Cerebellar nuclear complex (tissue), 1 donor: ENCODE measurements at places on chromosomes 16 and 17.

DNA sequence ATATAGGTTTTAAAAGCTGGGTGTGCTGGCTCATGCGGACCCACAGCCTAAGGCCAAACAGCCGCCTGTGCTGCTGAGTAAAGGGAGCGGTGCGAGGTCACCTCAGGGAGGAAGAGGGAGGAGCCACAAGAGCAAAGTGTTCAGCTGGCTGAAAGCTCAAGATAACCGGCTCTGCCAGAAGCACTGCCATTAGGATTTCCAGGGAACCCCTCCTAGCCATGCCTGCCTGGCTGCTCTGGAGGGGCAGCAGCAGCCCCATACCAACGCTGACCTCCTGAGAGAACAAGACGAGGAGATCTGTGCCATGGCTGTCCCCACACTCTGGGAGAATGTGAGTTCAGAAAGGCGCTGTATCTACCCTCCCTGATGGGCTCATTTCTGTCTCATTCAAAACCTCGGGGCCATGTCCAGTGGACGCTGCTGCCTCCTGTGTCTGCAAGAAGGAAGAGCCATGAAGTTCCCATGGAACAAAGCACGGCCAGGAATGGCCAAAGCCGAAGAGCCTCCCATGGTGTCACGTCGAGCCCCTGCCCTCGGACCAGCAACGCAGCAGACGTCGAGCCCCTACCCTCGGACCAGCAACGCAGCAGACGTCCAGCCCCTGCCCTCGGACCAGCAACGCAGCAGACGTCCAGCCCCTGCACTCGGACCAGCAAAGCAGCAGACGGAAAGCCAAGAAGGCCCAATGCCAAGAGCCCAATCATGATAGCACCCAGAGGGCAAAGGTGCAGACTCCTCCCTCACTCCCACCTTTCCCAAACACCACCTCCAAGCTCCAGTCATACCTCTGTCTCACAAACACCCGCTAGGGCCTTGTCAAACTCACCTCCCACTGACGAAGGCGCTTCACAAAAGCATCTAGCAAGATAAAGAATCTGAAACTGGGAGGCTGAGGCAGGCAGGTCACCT is 107.0 kb downstream of the ANKRD11 start:
- no peak for DNase-seq

DNA sequence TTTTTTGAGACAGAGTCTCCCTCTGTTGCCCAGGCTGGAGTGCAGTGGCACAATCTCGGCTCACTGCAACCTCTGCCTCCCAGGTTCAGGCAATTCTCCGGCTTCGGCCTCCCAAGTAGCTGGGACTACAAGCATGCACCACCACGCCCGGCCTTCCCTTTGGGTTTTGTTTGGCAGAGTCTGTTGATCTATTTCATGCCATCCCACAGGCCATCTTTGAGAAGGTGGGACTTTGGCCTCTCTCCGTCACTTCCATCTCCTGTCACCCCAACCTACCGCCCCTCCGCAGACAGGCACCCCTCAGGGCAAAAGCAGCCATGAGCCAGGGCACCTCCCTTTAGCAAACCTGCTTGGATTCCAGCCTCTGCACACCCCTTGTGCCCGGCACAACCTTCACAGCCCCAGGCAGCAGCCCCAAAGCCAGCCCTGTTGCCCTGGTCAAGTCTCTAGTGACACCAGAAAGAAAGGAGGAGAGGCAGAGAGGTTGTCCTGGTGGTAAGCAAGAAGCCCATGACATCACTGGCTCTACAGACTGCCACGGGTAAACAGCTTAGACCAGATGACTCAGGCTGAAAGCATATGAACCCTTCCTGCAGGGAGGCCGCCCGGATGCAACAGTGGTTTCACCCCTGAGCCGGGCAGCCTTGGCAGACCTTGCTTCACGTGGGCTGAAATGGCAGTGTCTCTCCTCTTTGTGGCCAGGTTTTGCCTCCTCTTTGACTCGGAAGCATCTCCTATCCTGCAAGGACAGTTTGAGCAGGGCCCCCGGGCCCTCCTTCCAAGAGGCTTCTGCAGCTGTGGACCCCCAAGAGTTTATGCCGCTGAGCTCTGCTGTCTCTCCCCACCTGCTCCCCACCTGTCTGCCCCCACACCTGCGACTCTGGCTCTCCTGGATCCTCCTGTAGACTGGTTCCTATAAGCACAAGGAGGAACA is 8.1 kb upstream of the TIMP2 start:
- DNase-seq = no peak

DNA sequence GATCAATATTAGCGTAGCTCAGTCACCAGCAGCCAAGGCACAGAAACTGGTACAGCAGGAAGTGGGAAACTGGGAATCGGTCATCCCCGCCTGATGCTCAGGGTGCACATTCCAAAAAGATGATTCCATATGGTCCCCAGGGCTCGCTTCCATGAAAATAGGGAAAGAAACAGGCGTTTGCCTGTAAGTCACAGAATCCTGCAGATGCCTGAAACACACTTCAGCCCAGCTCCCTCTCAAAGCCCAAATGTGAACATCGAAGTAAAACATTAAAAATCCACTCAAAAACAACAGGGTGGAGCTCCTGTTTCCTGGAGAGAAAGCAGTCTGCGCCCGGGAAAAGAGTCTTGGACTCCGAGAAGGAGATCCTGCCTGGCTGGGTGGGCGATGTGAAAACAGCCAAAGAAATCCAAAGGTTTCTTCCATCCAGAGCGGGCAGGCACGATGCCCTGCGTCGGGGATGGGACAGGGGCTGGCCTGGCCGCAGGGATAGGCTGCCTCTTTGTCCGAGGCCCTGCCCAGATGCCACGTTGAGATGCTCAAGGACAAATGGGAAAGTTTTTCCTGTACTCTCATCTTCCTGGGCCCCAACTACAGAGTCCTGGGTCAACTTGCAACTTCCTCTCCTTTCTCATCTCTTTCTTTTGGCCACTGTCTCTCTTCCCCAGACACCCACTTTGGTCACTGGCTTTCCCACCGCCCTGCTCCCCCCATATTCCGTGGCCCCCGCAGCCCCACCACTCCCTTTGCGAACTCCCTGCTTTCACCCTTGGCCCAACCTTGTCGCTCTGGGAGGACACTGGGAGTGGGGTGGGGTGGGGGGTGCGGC is 743 bp downstream of the WIPI1 start:
- no peak for DNase-seq

DNA sequence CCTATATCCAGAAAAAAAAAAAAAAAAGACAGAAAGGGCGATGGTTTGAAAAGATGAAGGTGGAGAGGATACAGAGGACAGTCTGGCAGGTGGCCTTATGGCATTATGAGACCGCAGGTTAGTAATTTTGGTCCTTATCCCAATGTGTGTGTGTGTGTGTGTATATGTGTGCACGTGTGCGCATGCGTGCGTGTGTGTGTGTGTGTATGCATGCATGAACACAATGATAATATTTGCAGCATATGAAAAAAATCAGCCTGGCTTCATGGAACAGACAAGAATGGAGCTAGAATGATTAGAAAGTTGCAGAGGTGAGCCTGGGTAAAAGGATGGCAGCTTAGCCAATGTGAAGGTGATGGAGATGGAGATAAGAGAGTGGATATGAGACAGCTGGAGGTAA is 83.4 kb downstream of the LYRM1 start:
- no peak for DNase-seq

GRCh38 chr17:279776-280175 is 72.8 kb downstream of the RPH3AL start:
- no peak for DNase-seq

DNA sequence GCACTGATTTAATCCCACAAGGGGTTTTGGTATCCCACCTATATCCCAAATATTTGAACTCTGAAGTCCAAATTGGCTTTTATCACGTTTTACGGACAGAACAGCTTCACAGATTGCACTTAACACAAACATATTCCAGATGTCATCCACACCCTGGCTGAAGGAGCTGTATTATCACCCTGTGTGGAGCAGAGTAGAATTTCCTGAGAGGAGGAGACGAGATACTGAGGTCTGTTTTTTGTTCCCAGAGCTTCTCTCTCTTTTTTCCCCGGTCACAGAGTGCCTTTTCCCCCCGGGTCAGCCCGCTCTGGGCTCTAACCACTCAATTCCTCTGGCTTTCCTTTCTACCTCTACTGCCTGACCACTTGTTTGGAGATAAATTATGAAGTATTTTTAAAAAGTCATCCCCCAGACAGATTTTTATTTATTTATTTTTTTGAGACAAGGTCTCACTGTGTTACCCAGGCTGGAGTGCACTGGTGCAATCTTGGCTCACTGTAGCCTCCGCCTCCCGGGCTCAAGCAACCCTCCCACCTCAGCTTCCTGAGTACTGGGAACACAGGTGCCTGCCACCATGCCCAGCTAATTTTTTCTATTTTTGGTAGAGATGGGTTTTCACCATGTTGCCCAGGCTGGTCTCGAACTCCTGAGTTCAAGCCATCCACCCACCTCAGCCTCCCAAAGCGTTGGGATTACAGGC is 30.7 kb downstream of the DNAH2 start:
- no peak for DNase-seq

DNA sequence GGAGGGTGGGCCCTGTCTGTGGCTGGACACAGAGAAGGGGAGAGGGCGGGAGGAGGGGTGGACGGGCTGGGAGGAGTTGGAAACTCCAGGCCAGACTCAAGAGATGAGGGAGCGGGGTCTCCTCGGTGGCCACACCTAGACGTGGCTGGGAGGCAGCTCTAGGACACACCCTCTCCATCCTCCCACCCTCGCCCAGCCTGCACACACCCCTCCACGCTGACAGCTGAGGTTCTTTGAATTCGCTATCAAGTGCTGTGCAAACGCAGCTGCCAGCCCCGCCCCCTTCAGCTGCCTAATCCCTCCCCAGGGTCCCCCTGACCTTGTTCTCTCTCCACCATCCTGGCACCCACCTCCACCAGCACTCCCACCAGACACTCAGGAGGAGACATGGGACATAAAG is 48.7 kb downstream of the DNAH17 start:
- no peak for DNase-seq

DNA sequence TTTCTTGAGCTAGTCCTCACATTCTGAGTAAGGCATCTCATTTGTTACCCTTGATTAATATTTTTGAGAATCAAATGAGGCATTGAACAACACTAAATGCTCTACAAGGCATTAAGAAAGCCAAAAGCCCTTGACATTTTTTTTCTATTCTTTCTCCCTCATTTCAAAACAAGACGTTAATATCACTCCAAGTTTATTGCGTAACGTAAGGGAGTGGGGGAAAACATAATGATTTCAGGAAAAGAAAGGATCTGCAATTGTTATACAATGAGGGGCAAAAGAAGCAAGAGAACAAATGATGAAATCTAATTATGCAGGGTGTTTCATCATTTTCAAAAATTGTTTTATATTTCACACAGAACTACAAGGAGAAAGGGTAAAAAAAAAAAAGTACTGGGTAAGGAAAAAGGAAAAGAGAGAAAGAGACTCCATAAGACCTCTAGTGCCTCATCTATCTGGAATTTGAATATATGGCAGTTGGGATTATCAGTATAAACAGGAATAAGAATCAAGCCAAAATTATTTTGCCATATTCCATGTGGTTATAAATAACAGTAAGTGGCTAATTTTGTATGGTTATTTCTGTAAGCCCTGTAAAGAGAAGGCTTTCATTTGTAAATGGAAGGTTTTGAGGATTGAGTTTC is 163.0 kb downstream of the ABCA8 start:
- DNase-seq = no peak

DNA sequence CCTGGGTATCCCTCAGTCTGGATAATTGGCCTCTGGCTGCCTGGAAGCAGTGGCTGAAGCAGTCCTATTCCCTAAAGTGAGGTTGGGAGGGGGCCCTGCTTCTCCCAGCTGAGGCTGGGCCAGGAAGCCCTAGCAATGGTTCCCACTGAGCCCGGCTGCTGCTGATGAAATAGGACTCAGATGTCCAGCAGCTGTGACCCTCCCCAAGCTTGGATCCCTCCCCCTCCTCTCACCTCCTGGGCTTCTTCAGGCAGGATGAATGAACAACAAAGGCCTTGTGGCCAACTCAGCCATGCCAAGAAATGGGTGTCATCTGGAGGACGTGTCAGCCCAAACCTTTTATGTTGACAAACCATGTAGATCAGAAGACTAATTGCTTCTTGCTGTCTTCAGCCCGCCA is 42.0 kb downstream of the AXIN2 start:
- DNase-seq = no peak

GRCh38 chr17:48102798-48103715 is 1.8 kb upstream of the CBX1 start:
- DNase-seq = no peak

- no peak for DNase-seq
Observed at GRCh38 chr17:30234964-30235363, 533 bp downstream of the SLC6A4 start.

DNA sequence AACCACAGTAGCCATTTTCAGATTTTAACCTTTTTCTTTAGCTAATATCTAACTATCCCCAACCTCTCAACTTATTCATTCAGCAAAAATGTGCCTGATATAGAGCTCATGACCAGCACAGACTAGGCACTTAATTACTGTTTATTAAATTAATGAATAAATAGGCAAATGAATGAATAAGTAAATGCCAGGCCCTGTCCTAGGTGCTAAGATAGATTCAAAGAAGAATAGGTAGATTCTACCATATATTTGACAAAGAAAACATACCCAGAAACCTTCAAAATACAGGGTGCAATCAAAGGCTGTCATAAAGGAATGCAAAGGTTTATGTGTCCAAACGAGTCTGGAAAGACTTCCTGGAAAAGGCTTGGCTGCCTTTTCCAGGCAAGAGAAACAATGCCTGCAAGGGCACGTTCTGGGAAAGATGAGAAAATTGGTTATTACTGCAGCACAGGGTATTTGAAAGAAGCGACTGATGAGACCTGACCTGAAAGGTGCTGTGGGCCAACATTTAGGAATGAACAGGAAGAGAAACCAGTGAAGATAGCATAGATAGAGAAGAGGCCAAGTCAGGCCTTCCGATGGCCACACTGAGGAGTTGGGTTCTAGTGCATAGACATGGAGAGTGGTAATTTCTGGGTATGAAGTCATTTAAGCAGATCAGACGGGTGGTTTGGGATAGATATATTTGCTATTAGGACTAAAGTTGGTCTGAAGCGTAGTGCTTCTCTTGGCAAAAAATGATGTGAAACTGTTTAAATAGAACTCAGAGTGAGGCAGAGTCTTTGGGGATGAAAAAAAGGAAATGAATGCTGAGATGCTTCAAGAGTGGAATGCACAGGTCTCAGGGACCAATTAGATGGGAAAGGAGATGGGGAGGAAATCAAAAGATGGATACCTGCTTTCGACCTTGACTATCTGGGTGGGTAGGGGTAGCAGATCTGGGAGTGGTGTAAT is 11.4 kb upstream of the CCL2 start:
- no peak for DNase-seq

GRCh38 chr16:85550953-85551924 is 61.9 kb upstream of the GSE1 start:
- no peak for DNase-seq

- no peak for DNase-seq
Observed at GRCh38 chr16:25157271-25157875, 45.8 kb downstream of the LCMT1 start.

DNA sequence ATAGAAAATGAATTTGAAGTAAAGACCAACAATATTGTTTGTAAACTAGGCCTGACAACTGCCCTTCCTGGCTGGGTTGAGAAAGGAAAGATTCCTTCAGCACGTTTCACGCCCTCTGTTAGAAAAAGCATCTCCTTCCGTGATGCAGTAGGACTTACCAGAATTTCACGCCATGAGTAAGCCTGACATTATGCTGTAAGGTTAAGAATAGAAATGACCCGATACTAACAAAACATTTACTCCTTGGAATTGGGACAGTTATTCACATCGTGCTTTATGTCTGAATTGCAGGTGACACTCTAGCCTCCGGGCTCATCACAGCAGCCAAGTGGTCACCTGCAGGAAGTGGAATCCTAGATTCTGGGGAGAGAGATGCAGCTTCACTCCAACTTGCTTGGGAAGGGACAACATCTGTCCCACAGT is 17.5 kb downstream of the MARCHF10 start:
- DNase-seq = no peak
